ENCODE measurements at places on chromosomes 2 and 18.

GRCh38 chr2:22536133-22536532, 848.8 kb upstream of the KLHL29 start:
- DNase-seq, result no peak

DNA sequence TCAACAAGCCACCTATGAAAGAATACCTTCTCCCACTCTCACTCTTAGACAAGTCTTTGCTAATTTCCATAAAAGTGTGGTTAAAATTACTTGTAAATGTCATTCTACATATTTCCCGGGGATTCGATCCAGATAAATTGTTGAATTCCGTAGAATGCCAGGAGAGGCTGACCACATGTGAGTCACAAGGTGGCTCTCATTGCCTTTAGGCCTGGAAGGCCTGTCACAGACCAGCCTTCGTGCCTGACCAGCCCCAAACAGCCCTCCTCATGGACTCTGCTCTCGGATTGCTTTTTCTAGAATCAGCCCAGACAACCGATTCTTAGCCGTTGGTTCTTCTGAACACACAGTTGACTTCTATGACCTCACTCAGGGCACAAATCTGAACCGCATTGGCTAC, 86.0 kb downstream of the RTN4 start:
- no peak for DNase-seq

GRCh38 chr2:189581354-189582139, 961 bp upstream of the SLC40A1 start:
- peak; percentile 10 for DNase-seq

- DNase-seq, result no peak
These were observed 33.9 kb downstream of the MAP3K20 start for GRCh38 chr2:173109253-173110188.

GRCh38 chr2:84969511-84970209, 1.3 kb upstream of the KCMF1 start:
- peak; percentile 45 for DNase-seq

DNA sequence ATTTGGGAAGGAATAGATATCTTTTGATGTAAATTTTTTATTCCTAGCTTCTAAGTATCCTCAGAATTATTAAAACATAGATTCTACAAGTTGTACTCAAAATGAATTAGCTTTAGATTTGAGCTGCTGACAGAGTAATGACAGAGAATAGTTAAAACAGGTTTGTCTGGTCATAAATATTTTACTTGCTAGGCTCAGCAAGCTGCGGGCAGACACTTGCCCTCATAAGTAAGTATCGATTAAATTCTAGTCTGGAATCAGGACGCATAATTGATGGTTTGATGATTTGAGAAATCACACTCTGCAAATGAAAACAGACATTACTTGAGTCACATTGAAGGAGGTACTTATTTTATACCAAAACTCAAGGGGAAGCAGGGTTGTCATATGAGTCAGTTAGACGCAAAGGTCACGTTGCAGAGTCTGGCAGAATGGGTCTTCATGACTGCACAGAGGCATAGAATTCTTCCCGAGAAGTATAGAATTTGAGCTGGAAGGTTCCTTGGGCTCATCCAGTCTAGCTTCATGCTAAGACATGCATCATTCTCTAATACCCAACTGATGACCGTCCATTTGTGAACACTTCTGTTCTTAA, 27.5 kb downstream of the ARL4C start:
- no peak for DNase-seq

DNA sequence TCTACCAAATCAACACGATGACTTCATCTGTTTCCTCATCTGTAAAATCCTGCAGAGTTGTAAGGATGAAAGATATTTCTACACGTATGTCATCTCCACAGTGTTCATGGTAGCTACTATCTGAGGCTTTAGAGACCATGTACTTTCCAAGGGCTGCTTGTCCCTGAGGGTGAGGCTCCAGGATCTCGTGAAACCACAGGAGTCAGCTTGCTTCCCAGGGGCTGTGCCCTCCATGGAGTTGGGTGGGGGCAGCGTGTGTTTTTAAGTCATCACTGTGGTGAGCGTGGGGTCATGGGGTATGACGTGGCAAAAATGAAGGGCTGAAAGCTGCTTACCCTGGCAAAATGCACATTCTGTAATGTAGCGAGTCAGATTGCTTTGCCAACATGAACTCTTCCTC, 81.6 kb downstream of the ASAP2 start:
- DNase-seq, result no peak

DNA sequence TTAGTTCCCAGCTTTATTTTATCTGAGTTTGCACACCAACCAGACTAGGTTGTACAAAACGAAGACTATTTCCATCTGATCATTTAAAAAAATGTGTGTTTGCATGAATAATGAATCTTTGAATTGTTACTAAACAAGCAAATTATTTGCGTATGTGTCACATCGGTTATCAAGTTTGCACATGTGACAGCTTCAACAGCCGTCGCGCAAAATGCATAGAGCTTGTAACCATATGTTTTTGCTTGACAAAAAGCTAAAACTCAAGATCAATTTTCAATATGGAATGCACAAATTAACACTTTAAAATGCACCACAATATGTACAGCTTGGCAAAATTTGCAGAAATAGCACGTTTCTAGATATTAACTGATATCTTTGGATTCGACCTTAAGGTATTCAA, 184.1 kb downstream of the PTGR3 start:
- DNase-seq, result no peak

DNA sequence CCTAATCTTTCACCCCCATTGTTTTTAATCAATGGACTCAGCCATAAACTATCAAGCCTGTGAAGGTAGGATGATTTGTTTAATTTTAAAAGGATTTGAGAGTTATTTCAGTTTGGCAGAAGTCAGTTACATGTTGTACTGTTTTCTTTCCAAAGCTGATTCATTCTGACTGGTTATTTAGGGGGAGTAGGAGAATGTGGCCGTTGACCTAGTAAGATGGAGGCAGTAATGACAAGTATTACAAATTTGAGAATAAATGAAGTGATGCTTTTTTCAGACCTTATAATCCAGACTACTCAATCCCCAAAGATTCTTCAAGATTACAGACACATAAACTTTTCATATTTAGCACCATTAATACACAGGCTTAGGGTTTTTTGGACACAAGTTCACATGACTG, 4.3 kb downstream of the EPHA4 start:
- DNase-seq, result no peak

- DNase-seq, result no peak
These were observed 32.9 kb downstream of the FAP start for GRCh38 chr2:162210385-162210784.

DNA sequence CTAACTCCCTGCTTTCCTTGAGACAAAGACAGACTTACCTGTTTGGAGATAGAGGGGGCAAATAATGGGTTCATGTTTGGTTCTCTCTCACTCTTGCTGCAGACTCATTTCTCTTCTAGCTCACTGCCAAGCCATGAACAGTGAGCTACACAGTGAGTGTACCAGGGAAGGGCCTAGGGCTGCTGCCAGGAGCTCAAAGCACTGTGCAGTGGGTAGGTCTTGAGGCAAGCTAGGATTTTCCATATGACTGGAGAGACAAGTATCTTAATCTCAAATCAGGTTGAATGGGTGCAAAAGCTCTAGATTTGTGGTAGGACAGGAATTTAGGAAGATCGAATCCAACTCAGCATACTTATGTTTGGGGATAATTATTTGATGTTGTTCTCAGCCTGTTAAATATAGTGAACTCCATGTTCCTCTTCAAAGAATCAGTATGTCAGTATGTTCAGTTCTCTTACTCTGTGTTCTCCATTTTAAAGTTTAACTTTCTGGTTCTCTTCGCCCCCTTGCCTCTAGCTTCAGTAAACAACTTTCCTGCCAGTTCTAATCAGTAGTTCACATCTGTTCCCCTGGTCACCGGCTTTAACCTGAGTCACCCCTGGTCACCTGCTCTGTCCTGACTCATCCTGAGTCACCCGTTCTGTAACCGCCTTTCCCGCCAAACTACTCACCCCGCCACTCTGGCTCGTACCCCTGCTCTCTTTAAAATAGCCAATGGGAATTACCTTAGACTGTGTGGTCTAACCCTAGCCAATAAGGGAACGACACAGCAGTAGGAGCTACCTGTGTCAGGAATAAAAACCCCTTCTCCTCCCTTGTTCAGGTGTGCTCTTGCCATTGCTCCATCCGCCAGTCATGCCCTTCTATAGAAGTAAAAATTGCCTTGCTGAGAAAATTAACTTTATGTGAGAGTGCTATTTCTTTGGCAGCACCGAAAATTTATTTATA, 21.9 kb downstream of the SLC25A52 start:
- DNase-seq, result no peak

- DNase-seq, result no peak
These were observed 170.3 kb upstream of the MAP2 start for GRCh38 chr2:209253544-209253943.

DNA sequence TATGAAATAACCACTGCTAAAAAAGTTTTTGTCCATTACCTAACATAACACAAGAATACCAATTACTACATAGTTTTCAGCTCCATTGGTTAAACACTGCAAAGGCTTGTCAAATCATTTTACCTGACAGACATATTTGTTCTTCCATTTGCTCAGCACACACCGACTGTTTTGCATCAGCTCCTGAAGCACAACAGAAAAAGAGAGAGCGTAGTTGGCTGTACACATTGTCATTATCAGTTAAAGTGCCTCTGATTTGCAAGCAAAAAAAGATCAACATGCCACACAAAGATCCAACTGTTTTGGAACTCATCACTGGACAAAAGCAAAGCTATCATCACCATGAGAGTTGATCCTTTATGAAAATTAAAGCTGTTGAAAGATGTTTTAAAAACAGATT, 103.8 kb downstream of the WDPCP start:
- DNase-seq, result no peak

GRCh38 chr2:200716386-200716785, 95.3 kb upstream of the BZW1 start:
- DNase-seq, result no peak

- DNase-seq, result no peak
These were observed 1039.0 kb downstream of the SOCS6 start for GRCh38 chr18:71327850-71328249.

GRCh38 chr2:181356526-181357130, 100.6 kb upstream of the ITGA4 start:
- DNase-seq, result no peak

- no peak for DNase-seq
These were observed 79.2 kb downstream of the SMAD7 start for GRCh38 chr18:48871391-48872166.

DNA sequence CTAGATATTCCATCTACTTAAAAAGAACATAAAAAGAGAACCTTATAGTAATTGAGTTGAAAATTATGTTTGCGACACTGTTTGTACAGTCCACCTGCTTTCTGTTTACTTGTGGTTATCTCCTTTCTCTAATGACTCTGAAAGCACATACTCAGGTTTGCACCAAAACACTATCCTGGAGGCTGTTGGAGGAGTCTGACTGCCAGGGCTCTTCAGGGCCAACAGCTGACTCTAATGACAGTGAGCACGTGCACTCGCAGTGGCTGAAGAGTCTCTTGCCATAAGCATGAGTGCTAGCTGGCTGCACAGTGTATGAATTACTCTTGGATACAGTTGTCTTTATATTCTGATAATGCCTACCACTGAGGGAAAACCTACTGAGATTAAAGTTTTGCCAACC, 16.7 kb upstream of the GLS start:
- DNase-seq, result no peak

GRCh38 chr18:24214913-24215312, 76.1 kb downstream of the CABYR start:
- no peak for DNase-seq

DNA sequence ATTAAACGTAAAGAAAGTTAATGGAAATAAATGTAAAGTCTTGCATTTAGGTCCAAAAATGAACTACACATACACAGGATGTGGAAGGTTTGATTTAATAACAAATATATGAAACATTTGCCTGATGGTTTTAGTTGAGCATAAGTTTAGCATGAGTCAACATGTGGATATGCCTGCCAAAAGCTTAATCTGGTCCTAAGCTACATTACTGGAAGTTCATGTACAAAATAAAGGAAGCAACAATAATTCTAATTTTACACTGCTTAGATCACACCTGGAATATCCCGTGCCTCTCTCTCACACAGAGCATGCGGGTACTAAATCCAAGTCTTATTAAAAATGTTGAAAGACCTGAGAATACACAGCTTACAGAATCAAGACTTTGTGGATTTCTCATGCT, 276.5 kb upstream of the NRP2 start:
- DNase-seq, result no peak

DNA sequence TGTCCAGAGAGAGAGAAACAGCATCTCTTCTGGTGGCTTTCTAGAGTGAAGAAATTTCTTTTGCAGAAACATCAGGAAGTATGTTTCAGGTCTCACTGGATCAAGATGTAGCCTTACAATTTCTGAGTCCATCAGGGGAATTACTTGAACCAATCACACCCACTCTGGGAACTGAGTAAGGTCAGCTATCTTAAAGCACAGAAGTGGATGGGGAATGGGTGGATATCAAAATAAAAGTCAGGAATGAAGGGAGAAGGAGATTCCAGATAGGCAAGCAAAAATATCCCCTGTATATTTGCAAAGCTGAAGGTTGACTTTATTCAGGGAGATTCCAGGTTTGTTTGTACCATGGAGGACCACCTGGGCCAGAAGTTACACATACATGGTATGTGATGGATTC, 188.0 kb downstream of the CYRIA start:
- no peak for DNase-seq

DNA sequence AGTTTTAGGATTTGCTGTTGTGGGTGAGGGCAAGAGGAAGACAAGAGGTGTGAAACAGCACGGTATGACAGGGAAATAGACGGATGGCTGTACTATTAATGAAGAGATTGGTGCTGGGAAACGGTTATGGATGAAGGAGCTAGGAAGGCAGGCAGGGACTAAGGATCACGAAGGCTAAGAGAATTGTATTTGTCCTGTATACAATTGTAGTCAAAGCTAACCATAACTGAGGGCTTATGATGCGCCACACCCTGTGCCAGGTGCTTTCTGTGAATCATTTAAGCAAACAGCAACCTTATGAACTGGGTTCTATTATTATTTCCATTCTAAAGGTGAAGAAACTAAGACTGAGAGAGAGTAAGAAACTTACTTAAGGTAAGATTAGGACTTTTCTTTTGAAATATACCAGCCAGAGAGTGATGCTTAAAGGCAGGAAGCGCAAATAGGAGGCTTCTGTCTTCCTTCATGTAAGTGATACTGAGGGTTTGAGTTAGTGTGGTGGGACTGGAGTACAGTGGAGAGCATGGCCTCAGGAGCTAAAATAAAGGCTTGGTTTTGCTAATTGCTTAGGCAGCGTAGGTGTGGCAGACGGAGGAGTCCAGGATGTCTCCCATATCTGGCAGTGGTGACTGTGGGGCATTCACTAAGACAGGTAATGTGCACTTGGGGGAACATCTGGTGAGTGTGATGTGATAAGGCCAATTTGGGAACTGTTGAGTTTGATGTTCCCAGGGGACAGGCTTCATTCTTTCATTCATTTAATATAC, 85.8 kb downstream of the PLEKHM3 start:
- no peak for DNase-seq

DNA sequence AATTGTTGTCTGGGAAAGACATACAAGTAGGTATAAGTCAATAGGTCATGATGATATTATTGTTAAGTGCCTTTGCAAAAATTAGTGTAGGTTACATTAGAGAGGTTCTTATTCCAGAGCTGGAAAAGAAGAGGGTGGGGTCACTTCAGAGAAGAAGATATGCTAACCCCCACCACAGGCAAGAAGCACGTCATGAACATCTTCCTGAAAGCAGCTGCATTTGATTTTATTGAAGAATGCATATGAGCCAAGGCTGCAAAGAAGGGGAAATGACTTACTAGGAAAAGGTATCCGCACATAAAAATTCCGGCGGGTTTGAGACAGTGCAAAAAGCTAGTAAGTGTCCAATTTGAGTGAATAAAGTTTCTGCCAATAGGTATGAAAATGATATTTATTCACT, 195.3 kb upstream of the CDH2 start:
- no peak for DNase-seq
